ENCODE measurements at places on chromosomes 16 and 17. TPM values are rescaled to one million over a fixed set of nuclear protein-coding genes. Genes with fewer than 3 reads are reported as not detected.

- H3K27ac ChIP-seq: no peak overlapping the region
- no peaks in the 10 kb centered on the region for H3K4me1 ChIP-seq
- H3K36me3 ChIP-seq: no peaks in the 10 kb centered on the region
- DNase-seq: no peak
These were observed 35.4 kb downstream of the MRC2 start for GRCh38 chr17:62662855-62663254.

- DNase-seq: no peak
- no peaks in the 10 kb centered on the region for H3K36me3 ChIP-seq
- H3K4me1 ChIP-seq: no peaks in the 10 kb centered on the region
- no peak overlapping the region for H3K4me3 ChIP-seq
- H3K27ac ChIP-seq: no peak overlapping the region
These were observed 240.7 kb downstream of the PARN start for GRCh38 chr16:14389359-14389758.

GRCh38 chr16:11639925-11640899 lies 28.0 kb upstream of the SNN start:
- H3K4me3 ChIP-seq: no peak overlapping the region
- H3K4me1 ChIP-seq: peaks cover 3% of the 10 kb centered on the region
- peak; percentile 99 for DNase-seq
- H3K36me3 ChIP-seq: no peaks in the 10 kb centered on the region
- no peaks in the 10 kb centered on the region for H3K27me3 ChIP-seq

DNA sequence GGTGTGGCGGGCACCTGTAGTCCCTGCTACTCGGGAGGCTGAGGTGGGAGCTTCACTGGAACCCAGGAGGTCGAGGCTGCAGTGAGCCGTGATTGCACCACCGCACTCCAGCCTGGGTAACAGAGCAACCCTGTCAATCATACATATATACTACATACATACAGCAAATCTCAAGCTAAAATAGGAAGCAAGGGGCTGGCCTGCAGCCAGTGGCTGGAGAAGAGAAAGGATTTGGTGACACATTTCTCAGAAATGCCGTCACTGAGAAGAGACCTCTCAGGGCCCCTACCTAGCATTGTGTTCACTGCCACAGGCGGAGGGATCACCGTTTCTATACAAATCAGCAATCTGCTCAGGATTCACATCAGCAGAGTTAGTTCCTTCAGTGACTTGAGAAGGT lies 16.9 kb downstream of the NARF start:
- no peaks in the 10 kb centered on the region for H3K27me3 ChIP-seq
- no peak for DNase-seq
- H3K36me3 ChIP-seq: peaks cover 19% of the 10 kb centered on the region
- H3K4me3 ChIP-seq: no peak overlapping the region

DNA sequence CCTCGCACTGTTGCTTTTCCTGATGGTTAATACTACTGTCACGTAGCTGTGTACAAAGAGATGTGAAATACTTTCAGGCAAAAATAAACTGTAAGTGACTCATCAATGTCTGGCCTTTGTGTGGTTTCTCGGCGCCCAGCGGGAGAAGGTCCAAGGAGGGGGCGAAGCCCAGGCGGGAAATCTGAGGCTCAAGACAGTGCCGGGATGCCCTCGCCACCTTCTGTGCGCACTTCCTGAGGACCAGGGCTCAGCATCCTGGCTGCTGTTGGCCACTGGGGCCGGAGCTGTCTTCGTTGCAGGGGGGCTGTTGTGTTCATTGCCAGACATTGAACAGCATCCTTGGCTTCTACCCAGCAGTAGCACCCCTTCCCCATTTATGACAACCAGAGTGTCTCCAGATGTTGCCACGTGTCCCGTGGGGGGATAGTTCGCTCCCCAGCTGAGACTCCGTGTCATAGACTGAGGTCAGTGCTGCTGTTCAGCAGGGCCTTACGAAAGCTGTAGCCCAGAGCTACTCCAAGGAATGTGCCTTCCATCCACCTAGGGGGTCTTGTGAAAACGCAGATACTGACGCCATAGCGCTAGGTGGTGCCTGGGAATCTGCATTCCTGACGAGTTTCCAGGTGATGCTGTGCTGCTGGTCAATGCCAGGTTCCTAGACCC lies 67.3 kb upstream of the PLCG2 start:
- no peak overlapping the region for H3K4me3 ChIP-seq
- H3K4me1 ChIP-seq: no peaks in the 10 kb centered on the region
- peak; percentile 72 for DNase-seq
- H3K27ac ChIP-seq: no peak overlapping the region

- H3K4me3 ChIP-seq: no peak overlapping the region
- H3K36me3 ChIP-seq: peaks cover 30% of the 10 kb centered on the region
- H3K27me3 ChIP-seq: no peaks in the 10 kb centered on the region
- no peak overlapping the region for H3K27ac ChIP-seq
- no peak for DNase-seq
- peaks cover 14% of the 10 kb centered on the region for H3K4me1 ChIP-seq
These were observed 5.2 kb downstream of the CAMTA2 start for GRCh38 chr17:4982305-4982704.

DNA sequence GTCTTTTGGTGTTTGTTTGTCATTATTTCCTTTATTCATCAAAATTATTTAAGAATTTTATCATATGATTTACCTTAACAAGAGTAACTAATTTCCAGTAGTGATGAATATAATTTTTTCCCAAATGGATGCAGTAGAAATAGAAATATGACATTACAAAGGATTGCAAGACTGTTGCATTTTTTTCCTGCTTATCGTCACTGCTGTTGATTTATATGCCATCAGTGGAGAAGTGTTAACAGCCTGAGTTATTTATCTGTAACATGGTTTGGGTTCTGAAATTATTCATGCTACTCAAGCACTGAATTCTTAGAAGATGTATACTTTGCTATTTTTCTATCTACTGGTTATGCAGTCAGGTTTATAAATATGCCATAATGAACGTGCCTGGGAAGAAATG lies 68.6 kb downstream of the TMEM100 start:
- no peaks in the 10 kb centered on the region for H3K27me3 ChIP-seq
- no peak for DNase-seq
- no peak overlapping the region for H3K27ac ChIP-seq
- H3K4me1 ChIP-seq: no peaks in the 10 kb centered on the region

DNA sequence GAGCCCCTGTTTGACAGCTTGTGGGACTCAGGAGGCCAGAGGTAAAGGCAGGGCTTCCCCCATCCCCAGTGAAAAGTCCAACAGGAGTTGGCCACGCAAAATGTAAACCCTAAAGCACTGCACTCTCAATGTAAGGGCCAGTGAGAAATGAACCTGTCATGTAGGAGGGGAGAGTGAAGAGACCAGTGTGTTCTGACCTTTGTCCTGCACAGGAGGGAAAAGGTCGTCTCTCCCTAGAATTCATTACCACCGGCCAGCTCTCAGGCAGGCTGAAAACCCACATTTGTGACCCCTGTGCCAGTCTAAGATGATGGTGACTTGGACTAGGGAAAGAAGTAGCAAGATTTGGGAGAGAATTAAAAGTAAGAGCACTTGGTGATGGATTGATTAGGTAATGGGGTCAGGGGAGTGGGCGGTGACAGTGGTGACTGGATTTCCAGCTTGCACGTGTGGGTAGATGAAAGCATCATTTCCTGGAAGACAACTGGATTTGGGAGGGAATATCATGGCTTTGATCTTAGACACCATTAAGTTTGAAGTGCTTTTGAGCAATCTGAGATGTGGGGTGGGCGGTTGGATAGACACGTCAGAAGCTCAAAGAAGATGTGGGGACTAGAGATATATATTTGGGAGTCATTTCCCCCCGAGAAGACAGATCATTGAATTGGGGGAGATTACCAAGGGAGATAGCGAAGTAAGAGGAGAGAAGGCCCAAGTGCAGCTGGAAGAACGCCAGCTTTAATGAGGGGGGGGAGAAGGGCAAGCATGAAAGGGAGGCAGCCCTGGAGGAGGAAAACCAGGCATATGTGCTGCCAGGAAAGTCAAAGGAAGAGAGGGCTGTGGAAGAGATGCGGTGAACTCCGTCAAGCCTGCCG lies 119.5 kb downstream of the NTN1 start:
- no peak overlapping the region for H3K4me3 ChIP-seq
- H3K36me3 ChIP-seq: no peaks in the 10 kb centered on the region
- DNase-seq: peak; percentile 55
- H3K27ac ChIP-seq: no peak overlapping the region

DNA sequence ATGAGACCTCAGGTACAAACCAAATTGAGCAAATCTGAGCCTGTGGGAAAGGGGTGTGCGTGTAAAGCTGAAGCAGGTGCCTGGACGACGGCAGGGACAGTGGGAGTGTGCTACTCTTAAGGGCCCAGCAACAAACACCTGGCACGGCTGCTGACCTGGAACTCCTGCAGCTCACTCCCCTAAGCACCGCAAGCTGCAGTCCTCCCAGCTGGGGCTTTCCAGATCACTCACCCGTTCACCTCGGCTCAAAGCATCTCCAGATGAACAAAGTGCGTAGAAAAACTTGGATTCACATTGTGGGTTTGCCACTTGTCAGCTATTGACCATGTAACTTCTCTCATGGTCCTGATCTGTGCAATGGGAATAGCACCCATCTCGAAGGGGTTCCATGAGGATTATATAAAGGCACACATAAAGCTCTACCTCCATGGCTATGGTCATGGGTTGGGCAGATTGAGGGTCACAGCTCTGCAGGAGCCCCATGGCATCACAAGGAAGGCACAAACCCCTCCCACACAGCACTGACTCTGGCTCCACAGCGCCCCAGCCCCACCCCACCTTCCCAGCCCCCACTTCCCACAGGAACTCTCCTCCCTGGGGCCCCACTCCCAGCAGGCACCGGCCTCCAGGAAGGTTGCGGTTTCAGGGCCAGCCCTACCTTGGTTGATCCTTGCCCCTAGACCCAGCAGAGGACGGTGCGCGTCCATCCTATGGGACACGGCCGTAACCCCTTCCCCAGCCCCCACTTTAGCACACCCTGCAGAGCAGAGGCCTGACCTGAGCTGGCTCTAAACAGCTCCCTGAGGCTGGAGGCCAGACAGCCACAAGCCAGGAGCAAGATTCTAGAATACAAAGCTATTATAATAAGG lies 21.9 kb downstream of the ST3GAL2 start:
- DNase-seq: no peak
- H3K4me3 ChIP-seq: no peak overlapping the region
- H3K4me1 ChIP-seq: peaks cover 19% of the 10 kb centered on the region

GRCh38 chr16:46748775-46749705 lies 896 bp upstream of the MYLK3 start:
- no peaks in the 10 kb centered on the region for H3K27me3 ChIP-seq
- H3K4me3 ChIP-seq: no peak overlapping the region
- no peaks in the 10 kb centered on the region for H3K36me3 ChIP-seq
- H3K4me1 ChIP-seq: no peaks in the 10 kb centered on the region
- H3K27ac ChIP-seq: no peak overlapping the region

DNA sequence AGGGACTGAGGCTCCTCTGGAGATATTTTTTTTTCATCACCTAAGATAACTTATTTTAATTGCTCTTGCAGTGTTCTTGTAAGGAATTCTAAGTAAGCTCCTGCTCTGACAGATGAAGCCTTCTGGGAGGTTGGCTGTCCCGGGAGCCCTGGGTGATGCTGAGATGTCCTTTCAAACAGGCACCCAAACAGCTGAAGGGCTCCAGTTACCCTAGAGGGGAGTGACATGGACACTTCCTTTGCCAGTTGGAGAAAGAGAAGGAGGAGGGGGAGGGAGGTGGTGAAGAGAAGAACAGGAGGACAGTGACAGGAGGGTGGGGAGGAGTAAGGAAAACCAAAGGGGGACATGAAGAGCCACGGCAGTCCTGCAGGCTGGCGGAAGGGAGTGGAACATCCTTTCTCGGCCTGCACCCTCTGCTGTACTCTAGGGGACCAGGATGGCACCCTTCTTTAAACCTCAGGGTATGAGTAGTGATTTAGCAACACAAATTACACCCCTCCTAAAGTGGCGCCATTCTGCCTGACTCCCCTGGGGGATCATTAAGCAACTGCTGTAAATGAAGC lies 51.8 kb downstream of the MYH3 start:
- no peaks in the 10 kb centered on the region for H3K27me3 ChIP-seq
- H3K4me1 ChIP-seq: no peaks in the 10 kb centered on the region
- no peak overlapping the region for H3K4me3 ChIP-seq
- no peak for DNase-seq
- no peaks in the 10 kb centered on the region for H3K36me3 ChIP-seq

- H3K27ac ChIP-seq: no peak overlapping the region
- peaks cover 24% of the 10 kb centered on the region for H3K27me3 ChIP-seq
- H3K4me1 ChIP-seq: no peaks in the 10 kb centered on the region
- DNase-seq: no peak
- no peak overlapping the region for H3K4me3 ChIP-seq
These were observed 1.2 kb upstream of the C1QL1 start for GRCh38 chr17:44969144-44969780.

DNA sequence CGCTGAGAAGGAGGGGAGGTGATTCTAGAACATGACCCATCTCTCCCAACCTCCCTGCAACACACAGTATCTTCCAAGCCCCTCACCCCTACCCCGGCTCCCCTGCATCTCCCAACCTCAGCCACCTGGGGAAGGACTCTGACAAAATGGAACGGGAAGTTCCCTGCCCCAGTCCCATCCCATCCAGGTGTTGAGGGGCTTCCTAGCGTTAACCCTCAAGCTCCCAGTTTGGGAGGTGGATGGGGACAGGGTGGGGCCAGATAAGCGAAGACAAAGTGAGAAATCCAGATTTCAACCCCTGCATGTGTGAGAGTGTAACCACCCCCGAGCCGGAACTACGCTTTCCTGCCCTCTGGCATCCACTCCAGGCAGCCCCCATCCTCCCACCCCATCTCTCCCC lies 1.8 kb downstream of the ZSCAN10 start:
- peaks cover 4% of the 10 kb centered on the region for H3K4me1 ChIP-seq
- H3K4me3 ChIP-seq: no peak overlapping the region
- DNase-seq: no peak
- H3K36me3 ChIP-seq: no peaks in the 10 kb centered on the region
- H3K27me3 ChIP-seq: peaks cover 26% of the 10 kb centered on the region

DNA sequence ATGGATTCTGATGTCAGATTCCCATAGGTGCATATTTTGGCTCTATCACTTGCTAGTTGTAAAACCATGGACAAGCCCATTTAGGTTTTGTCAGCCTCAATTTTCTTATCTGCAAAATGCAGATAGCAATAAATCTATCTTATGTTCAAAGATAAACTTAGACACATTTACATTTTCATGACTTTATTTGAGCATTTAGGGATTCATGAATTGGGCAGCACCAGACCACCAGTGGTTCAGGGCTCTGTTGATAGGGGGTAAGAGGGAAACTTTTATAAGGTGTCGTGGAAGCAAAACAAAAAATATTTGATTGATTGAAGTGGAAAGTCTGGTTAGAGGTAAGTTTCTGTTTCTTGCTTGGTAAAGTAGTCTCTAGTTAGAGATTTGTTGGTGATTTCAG lies 17.3 kb downstream of the ARHGAP44 start:
- no peaks in the 10 kb centered on the region for H3K36me3 ChIP-seq
- H3K27me3 ChIP-seq: no peaks in the 10 kb centered on the region
- no peak for DNase-seq
- H3K27ac ChIP-seq: no peak overlapping the region

- H3K27ac ChIP-seq: no peak overlapping the region
- no peaks in the 10 kb centered on the region for H3K4me1 ChIP-seq
- no peaks in the 10 kb centered on the region for H3K36me3 ChIP-seq
- H3K4me3 ChIP-seq: no peak overlapping the region
- no peak for DNase-seq
- no peaks in the 10 kb centered on the region for H3K27me3 ChIP-seq
These were observed 8.8 kb upstream of the CNOT1 start for GRCh38 chr16:58638148-58639036.

Gene PYDC1
- total RNA-seq: not detected

Gene DNAAF8
- 11.3 TPM for total RNA-seq

Gene CA4
- 50.0 TPM for total RNA-seq

Gene MYCBPAP
- total RNA-seq: 6.4 TPM

Gene C17orf78
- not detected for total RNA-seq

Gene NHERF2
- 142 TPM for total RNA-seq

Gene SPIRE2
- 12.0 TPM for total RNA-seq

Gene ZSCAN10
- total RNA-seq: not detected

Gene CTRB2
- total RNA-seq: 14.6 TPM

Gene SDR42E1
- total RNA-seq: 5.7 TPM
